ENCODE measurements at places on chromosomes 1 and 21. TPM values are rescaled to one million over a fixed set of nuclear protein-coding genes. Genes with fewer than 3 reads are reported as not detected.

The S100A2 gene
- 2.2 TPM for total RNA-seq

The OR10J1 gene
- total RNA-seq = not detected

The TEX50 gene
- total RNA-seq = not detected

The ARHGEF19 gene
- total RNA-seq = 11.6 TPM

The SPATA6 gene
- 4.2 TPM for total RNA-seq

The IPO13 gene
- 20.7 TPM for total RNA-seq

The TTLL7 gene
- 9.1 TPM for total RNA-seq

The RBP7 gene
- 0.43 TPM for total RNA-seq

The FALEC gene
- 1.3 TPM for total RNA-seq

The NRIP1 gene
- 46.1 TPM for total RNA-seq

The ALG14 gene
- 6.4 TPM for total RNA-seq

The PCSK9 gene
- 9.1 TPM for total RNA-seq

The MAP1LC3C gene
- total RNA-seq = under 0.01 TPM

DNA sequence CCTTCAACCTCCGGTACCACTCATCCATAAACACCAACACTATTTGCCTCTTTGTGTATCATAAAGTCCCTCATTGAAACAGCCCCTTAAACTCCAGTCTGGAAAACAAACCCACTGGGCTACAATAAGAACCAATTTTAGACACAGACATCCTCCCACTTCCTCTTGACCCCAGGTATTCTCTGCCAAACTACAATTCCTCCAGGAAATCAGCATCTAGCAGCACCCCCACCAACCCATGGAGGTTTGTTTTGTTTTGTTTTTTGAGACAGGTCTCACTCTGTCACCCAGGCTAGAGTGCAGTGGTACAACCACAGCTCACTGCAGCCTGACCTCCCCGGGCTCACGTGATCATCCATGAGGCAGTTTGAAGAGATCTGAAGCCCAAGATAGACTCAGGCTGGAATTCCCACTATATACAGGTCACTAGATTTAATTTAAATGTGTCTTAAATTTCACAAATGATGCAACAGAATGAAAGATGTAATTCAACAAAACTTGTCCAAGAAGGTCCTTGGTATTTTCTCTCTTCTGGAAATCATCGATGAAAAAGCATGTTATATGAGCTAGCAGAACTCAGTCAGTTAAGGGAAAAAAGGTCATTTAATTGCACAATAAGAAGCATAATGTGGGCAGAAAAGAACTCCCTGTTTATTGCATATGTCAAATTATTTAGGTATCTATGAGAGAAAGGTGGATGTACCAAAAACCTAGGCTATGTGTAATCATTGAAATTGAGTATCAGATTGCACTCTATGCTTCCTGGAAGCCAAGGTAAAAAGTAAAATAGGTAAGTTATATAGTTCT lies 30.3 kb downstream of the TCP10L start:
- no peak for DNase-seq

DNA sequence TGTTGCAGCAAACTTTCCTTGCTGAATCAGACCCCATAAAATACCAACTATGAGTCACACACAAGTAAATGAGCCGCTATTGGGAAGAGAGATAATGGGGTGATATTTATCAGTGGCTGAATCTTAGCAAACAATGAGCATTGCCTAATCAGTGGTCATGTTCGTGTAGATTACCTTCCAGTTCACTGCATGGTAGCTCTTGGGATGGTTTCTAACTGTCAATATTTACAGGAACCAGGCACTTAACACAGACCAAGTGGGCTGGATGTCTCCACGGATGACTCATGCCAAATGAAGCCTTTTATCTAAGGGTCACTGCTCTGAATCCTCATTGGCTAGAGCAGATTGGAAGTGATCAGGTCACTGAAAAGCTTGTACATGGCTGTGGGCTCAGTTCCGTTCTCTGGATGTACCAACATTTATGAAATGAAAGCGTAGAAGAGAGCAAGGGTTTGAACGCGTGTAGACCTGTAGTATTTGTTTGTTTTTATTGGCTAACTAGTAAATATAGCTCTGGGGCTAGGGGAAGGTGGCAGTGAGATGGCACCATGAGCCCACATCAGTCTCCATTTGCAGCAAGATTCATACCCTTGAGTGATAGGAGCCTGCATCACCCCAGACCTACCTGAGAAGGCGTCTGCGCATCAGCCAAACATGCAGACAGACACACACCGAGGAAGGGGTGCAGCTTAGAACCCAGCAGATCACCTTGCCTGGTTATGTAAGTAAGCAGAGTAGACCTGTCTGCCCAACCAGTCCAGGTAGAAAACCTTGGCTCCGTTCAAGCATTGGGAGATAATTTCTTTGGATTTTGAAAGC lies 153.3 kb downstream of the TOMM20 start:
- DNase-seq = peak; percentile 99

- peak; percentile 87 for DNase-seq
These were observed at the start of gene RAB4A for GRCh38 chr1:229270547-229271447. Gene RAB4A (plus strand): TSS chr1:229271111. CDS start chr1:229271340, 229 bp downstream.

DNA sequence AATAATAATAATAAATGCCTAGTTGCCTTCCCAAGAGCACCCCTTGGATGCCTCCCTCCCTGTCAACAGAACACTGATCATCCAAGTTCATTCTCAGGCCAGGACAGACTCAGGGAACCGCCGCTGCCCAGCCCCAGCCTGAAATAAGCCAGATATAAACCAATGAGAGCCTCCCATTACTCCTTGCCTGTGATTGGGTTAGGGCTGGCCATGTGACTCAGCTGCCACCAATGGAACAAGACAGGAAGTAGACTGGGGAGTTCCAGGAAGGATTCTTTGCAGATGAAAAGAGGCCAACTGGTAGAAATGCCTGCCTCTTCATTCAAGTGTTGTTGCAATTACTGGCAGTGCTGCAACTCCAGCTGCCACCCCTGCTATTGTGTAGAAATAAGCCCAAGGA lies 146.4 kb upstream of the TIAM1 start:
- DNase-seq = no peak

GRCh38 chr1:210655511-210655910 lies 326.8 kb downstream of the HHAT start:
- DNase-seq = no peak

GRCh38 chr1:174159252-174160108 lies at the start of gene RABGAP1L:
Gene RABGAP1L (plus strand): TSS chr1:174159520.
- DNase-seq = peak; percentile 94

DNA sequence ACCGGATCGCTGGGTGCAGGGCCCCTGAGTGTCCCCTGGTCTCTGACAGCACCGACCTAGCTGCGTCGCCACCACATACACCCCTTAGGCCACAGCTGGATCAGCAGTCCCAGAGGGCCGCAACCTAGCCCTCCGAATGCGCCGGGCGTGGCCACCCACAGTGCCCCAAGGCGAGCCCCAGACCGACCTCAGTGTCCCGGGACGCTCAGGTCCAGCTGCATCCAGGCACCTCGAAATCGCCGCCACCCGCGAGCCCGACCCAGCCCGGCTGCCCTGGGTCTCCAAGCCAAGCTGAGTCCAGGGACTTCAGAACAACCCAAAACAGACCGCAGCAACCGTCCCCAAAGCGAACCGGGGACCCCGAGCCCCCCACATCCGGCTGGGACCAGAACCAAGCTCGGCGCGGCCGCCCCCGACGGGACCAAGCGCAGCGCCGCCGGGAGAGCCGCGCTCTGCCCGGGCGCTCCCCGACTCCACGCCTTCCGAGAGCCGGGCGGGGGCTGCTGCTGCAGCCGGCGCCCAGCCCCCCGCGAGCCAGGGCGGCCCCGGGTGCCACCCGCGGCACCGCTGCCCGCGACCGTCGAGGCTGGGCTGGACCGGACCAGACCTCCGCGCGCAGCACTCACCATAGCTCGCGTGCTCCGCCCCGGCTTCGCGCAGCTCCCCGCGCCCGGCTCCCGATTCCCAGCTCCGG lies 54.6 kb upstream of the ECE1 start:
- DNase-seq = no peak

GRCh38 chr1:182629499-182630096 lies 25.4 kb upstream of the RGS16 start:
- DNase-seq = no peak

GRCh38 chr21:44537930-44538911 lies 1.8 kb downstream of the KRTAP10-1 start:
- DNase-seq = no peak

DNA sequence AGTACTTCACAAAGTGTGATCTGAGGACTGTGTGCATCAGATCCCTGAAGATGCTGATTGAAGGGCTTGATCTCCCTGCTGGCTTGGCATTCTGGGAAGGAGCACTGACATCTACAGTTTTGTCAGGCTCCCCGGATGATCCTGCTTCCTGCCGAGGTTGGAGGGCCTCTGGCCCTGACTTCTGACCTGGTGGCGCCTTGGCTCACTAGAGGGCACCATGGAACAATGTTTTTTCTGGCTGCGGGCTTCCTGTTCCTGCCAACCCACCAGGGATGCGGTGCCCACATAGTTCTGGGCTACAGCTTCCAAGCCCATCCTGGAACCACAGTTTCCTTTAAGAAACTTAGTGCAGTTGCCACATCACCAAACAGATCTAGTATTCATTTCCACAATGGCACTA lies 38.8 kb upstream of the RASAL2 start:
- no peak for DNase-seq

- no peak for DNase-seq
These were observed 2.9 kb upstream of the ETNK2 start for GRCh38 chr1:204154568-204155255.

- DNase-seq = no peak
These were observed 11.3 kb downstream of the NIPAL3 start for GRCh38 chr1:24426744-24427544.

- no peak for DNase-seq
These were observed 4.0 kb downstream of the DIRAS3 start for GRCh38 chr1:68046423-68046822.

DNA sequence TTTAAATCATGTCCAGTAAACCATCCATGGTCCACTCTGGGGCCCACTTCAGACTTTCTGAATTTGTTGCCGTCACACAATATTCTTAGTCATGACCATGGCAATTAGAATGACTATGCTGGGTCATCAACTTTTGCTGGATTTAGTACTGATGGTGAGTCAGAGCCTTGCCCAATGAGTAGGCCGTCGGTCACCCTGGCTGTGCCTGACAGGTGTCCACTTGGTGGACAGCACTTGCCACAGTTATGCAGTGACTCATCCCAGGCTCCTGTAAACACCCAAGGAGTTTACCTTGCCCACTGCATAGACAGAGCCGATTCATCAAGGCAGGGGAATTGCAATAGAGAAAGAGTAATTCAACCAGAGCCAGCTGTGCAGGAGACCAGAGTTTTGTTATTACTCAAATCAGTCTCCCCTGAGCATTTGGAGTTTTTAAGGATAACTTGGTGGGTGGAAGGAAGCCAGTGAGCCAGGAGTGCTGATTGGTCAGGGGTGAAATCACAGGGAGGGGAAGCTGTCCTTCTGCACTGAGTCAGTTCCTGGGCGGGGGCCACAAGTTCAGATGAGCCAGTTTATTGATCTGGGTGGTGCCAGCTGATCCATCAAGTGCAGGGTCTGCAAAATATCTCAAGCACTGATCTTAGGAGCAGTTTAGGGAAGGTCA lies 333.8 kb downstream of the PTPRU start:
- peak; percentile 50 for DNase-seq

DNA sequence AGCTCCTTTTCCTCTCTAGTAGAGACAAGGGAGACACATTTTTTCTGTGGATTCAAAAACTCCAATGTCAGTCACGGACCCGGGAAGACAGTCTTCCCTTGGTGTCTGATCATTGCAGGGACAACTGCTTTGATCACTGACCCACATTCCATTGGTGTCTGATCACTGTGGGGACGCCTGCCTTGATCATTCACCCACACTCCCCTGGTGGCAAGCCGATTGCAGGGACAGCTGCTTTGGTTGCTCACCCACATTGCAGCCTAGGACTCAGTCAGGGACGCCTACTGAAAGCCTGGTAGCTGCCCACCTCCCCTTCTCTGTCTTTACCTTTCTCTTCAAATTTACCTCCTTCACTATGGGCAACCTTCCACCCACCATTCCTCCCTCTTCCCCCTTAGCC lies 206.6 kb upstream of the DUSP10 start:
- DNase-seq = no peak

- no peak for DNase-seq
These were observed 24.4 kb upstream of the HUNK start for GRCh38 chr21:31848326-31848985.

- peak; percentile 52 for DNase-seq
These were observed 71.9 kb upstream of the EFHD2 start for GRCh38 chr1:15337656-15338402.

- DNase-seq = peak; percentile 88
These were observed 1.2 kb downstream of the UBR4 start for GRCh38 chr1:19208710-19209438.

- DNase-seq = no peak
These were observed 2.7 kb downstream of the PYGO2 start for GRCh38 chr1:154958681-154959425.

DNA sequence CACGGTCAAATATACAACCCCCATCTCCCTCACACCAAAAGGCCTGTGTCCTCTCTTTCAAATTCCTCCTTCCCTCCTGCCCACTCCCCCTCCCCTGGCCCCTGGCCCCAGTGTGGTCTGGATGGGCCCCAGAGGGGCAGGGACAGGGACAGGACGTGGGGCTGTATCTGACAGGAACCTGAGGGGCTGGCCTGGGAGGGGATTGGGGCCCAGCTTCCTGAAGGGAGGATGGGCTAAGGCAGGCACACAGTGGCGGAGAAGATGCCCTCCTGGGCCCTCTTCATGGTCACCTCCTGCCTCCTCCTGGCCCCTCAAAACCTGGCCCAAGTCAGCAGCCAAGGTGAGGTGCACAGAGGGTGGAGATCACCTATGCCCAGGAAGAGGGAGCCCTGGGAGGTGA lies at the start of gene MPL:
TSS of gene MPL (plus strand) at position 231 of the 400 bp plus-strand sequence. CDS start at position 262, 31 bp downstream.
- no peak for DNase-seq

DNA sequence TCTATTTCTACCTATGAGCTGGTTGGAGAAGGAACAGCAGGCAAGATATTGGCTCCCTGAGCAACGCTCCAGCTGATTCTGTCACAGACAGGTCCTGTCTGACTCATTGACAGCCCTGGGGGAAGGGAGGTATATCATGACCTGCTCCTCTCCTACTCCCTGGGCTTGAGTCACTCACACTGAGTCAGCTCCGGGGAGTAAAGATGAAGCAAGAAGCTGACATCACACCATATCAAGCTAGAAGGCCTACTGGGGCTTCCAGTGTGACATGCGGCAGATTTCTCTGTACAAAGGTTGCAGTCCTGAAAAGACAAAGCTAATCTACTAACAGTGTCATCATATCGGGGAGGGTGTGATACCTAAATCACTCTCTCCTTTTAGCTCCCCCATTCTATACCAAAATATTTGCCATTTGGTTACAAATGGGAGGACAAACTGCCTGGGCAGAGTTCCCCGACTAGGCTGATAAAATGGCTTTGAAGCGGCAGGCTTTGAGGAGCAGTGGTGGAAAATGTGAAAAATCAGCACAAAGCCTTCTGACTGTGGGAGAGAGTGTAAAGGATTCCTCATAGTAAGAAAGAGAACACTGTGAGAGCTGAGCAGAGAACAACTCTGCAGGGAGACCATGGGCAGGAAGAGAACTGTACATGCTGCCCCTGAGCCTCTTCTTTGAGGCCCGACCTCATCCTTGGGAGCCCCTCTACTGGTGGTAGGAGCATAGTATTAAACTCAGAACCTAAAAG lies 15.5 kb downstream of the PI4KB start:
- peak; percentile 99 for DNase-seq

- no peak for DNase-seq
These were observed 58.4 kb downstream of the AGPAT3 start for GRCh38 chr21:43923391-43923790.

- peak; percentile 97 for DNase-seq
These were observed 20.5 kb upstream of the TRABD2B start for GRCh38 chr1:48017716-48018115.

- peak; percentile 34 for DNase-seq
These were observed 58.6 kb downstream of the MDM4 start for GRCh38 chr1:204574865-204575163.
